ENCODE measurements at places on chromosomes 6 and 20.

- no peak for DNase-seq
Observed at GRCh38 chr6:30761791-30762429, 17.6 kb upstream of the IER3 start.

DNA sequence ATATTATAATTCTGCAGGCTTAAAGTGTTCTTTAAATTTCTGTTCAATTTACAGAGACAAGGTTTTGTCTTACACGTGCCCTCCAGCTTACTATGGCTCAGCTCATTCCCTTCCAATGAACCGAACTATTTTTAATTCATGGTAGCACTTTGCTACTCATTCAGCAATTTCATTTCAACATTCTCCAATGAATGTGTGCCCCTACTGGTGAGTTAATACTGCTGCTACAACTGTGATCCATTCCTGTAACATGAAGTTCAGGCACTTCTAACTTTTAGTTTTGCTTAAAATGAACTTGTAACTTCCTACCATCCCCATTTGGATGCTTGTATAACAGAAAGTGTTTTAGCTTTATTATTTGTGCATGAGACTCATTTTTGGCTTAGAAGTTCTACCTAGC, 99.7 kb downstream of the F13A1 start:
- no peak for DNase-seq

- peak; percentile 93 for DNase-seq
Observed at GRCh38 chr20:33554914-33555420, 65.1 kb downstream of the CBFA2T2 start.

- no peak for DNase-seq
Observed at GRCh38 chr20:44730441-44730840, 15.2 kb upstream of the KCNK15 start.

GRCh38 chr6:87139236-87139635, 16.1 kb upstream of the ZNF292 start:
- peak; percentile 75 for DNase-seq

- DNase-seq, result no peak
Observed at GRCh38 chr6:11207199-11207968, 25.1 kb downstream of the NEDD9 start.

- no peak for DNase-seq
Observed at GRCh38 chr6:149130090-149130489, 187.4 kb upstream of the TAB2 start.

- no peak for DNase-seq
Observed at GRCh38 chr20:34401741-34402455, 38.8 kb downstream of the ITCH start.

GRCh38 chr20:46126440-46127056, 8.4 kb downstream of the CD40 start:
- DNase-seq, result no peak

DNA sequence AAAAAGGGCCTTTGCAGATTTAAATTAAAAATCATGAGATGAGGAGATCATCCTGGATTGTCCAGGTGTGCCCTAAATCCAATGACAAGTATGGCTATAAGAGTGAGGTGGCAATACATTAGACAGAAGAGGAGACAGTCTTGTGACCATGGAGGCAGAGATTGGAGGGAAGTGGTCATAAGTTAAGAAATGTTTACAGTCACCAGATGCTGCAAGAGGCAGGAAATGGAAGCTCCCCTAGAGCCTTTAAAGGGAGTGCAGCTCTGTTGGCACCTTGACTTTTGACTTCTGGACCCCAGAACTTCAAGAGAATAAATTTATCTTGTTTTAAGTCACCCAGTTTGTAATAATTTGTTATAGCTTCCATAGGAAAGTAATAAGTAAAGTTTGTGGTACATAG, 61.1 kb downstream of the HMGN3 start:
- no peak for DNase-seq

DNA sequence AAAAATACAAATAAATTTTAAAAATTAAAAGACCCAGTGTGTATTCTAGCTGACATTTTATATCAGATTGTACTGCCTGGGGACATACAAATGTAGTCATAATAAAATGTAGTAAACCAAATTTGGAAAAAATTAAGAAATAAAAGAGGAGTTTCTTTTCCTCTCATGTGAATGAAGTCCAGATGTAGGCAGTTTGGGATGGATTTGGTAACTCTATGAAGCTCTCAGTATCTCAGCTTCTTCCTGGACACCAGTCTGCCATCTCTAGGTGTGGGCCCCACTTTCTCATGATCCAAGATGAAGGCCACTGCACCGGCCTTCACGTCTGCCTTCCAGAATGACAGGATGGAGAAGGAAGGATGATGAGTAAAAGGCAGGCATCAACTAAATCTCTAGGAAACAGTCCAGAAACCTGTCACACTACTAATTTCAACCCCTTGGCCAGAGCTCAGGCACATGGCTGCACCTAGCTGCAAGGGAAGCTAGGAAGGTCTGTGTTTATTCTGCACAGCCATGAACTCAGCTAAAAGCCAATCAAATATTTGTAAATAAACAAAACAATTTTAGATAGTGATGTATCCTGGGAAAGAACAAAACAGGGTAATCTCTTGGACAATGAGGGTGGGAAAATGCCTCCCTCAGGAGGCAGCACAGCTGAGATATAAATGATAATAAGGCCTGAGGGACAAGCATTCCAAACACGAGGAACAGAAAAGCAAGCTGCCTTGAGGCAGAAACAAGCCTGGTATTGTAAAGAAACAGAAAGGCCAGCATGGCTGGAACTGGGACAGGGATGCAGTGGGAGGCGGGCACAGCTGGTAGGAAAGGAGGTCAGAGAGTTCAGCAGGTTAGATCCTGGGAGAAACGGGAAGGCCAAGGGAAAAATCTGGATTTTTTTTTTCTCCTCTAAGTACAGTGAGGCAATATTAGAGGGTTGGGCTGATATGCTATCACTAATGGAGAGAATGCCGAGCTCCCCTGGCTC, 88.5 kb upstream of the PTPN1 start:
- DNase-seq, result no peak

DNA sequence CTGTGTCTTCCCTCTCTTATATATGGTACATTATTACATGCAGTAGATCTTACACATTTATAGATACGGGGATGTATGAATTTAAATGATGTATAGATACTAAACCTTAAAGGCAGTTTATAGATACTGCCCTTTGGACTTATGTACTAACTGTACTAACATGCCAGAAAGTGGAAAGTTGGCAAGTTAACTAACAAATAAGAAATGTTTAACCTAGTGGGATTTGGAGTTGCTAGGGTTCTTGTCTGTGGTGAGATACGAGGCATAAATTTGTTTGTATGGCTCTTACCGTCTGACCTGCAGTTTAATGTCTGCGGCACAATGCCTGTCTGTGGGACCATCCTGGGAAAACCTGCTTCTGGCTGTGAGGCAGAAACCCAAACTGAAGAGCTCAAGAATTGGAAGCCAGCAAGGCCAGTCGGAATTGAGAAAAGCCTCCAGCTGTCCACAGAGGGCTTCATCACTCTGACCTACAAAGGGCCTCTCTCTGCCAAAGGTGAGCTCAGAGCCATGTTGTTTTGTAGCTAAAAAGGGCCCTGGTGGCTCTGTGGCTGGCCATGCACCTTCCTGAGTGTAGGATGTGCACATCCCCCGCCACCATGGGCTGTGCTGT, 62.9 kb upstream of the SLC22A1 start:
- no peak for DNase-seq

DNA sequence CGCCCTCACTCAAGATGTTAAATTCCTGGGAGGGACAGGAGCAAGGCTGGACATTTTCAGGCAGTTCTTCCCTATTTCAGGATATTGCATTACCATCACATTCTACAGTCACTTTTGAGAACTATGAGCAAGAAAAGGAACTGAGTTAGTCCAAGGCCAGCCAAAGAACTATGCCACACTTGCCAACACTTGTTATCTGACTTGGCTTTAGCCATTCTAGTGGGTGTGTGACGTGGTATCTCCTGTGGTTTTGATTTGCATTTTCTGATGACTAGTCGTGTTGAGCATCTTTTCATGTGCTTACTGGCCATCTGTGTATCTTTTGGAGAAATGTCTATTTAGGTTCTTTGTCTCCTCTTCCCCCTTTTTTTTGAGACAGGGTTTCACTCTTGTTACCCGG, 12.0 kb downstream of the XRN2 start:
- DNase-seq, result no peak

GRCh38 chr6:139194740-139195139, 59.9 kb downstream of the HECA start:
- DNase-seq, result no peak

DNA sequence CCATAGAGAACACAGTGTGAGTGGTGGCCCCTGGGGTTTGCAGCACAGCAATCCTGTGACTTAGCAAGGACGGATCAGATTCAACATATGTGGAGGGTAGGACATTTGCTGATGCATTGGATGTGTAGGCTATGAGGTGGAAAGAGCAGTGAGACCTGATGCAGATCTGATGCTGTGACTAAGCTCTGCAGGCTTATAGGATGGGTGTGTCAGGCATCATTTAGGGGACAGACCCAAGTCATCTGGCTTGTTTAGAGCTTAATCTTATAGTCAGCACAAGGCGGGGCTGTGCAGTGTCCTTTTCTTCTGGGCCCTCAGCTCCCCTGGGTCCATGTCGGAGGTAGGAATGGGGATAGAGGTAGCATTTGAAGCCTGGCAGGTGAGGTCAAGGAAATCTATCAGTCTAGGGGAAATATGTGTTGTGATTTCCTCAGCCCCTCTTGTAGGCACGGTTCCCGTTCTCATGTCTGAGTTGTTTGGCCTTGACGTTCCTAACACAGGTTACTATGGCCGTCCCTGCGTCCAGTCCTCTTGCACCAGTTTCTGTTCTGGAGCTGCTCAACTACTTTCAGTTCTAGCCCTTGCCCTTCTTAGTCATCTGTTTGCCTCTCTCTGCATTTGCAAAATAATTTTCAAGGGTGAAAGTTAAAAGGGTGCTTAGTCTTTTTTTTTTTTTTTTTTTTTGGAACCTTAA, 15.6 kb upstream of the MAPRE1 start:
- no peak for DNase-seq

DNA sequence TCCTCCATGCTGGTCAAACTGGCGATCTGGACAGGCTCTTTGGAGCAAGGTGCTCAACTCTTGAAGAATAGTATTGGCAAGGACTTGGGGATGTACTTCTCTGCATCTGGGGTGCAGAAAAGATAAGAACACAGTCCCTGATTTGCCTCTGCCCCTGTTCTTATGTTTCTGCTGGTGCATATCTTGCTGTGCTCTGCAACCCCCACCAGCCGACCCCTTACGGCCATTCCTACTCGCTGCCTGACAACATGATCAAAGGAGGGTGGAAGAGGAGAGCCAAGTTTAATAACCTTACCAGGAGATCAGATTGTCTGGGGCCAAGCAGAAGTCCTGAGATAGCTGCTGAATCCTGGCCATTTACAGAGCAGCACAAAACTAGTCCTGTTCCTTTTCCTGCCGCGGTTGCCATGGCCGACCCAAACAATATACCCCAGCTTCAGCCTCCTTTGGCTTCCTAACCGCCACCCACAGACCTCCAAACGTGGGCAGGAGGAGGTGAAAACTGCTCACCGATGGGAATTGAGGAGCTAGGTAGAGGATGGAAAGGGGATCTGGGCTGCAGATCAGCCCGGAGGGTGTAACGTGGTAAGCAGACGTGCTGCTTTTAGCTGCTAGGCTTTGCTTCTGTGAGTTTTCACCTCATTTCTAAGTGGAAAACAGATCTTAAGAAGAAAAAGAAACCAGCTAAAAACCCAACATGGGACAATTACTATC, 60.9 kb downstream of the ATXN1 start:
- DNase-seq, result no peak

DNA sequence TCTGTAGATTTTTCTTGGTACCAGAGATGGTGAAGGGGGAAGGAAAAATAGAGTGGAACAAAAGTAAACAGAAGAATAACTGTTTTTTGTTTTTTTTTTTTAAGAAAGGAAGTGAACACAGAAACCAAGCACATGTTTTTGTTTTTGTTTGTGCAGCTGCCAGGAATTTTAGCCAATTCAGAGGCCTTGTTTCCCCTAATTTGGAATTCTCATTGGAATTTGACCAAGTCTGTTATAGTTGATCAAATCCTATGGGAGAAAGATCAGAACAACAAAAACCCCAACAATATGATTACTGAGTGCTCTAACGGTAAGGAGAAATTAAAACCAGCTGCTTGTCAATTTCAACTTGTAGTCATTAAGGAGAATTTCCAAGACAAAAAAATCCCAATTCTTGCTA, 18.2 kb upstream of the IL22RA2 start:
- no peak for DNase-seq

- DNase-seq, result no peak
Observed at GRCh38 chr6:13764996-13765395, 49.4 kb downstream of the MCUR1 start.

- DNase-seq, result no peak
Observed at GRCh38 chr6:37407948-37408347, 25.1 kb upstream of the CMTR1 start.

GRCh38 chr6:107439406-107439805, 20.0 kb downstream of the PDSS2 start:
- no peak for DNase-seq

DNA sequence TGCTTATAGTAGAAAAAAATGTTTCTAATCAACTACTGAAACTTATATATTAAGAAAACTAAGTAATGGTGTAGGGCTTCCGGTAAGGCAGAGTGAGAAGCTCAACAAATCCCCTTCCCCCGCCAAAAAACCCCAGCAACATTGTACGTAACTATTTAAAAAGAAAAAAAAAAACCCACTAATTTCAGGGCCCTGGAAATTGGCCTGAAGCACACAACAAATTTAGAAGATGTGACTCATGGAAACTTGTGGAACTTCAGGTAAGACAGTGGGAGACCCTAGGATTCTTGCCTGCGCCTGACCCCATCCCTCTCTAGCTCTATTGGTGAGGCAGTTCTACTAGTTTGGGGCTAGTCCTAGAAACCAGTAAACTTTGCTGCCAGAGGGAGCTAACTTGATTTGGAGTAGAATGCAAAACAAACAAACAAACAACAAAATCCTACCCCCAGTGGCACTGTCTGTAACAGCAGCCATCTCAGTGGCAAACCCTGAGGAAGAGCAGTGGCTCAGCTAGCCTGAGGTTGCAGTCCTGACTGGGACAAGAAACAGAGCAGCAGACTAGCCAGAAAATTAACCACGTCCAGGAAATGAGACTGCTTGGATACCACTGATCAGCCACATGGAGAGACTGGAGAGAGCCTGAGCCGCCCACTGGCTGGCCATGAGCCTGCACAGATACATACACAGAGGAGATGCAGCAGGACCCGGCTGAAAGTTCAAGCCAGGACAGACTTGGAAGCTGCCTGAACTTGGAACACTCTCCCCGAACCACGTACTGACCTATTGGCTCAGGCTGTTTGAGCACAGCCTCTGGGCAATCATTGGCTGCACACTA, 135.1 kb downstream of the TBXT start:
- no peak for DNase-seq

- DNase-seq, result no peak
Observed at GRCh38 chr6:97427648-97428047, 144.6 kb upstream of the MMS22L start.

DNA sequence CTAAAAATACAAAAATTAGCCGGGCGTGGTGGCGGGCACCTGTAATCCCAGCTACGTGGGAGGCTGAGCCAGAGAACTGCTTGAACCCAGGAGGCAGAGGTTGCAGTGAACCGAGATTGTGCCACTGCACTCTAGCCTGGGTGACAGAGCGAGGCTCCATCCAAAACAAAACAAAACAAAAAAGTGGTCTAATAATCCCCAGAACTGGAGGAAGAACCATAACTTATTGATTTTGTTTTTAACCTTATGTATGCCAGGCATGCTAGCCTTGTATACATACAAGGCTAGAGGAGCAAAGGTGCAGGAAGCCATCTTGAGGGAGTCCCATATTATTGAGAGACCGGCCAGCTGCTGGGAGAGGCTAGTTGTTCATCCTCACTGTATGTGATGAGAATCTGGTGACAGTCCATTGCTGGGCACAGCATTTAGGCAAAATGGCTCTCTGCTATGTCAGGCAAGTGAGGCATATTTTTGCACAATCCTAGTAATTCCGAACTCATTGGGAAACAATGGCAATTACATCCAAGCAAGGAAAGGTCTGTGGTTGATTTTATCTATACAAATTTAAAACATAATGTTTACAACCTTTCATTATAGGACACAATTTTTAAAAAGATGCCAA, 18.0 kb downstream of the HFE start:
- no peak for DNase-seq

Measured in NCI-H774 (cell line).